ENCODE measurements at places on chromosomes 11 and 22. TPM values are rescaled to one million over a fixed set of nuclear protein-coding genes. Genes with fewer than 3 reads are reported as not detected.

GLYAT gene
- total RNA-seq: not detected

GRCh38 chr22:46073683-46074504 is 76.4 kb upstream of the PPARA start:
- H3K4me3 ChIP-seq: peak overlapping the region; percentile 98
- H3K4me1 ChIP-seq: peaks cover 8% of the 10 kb centered on the region
- H3K27me3 ChIP-seq: no peaks in the 10 kb centered on the region
- DNase-seq: peak; percentile 27

BATF2 gene
- total RNA-seq: 2.1 TPM

DNA sequence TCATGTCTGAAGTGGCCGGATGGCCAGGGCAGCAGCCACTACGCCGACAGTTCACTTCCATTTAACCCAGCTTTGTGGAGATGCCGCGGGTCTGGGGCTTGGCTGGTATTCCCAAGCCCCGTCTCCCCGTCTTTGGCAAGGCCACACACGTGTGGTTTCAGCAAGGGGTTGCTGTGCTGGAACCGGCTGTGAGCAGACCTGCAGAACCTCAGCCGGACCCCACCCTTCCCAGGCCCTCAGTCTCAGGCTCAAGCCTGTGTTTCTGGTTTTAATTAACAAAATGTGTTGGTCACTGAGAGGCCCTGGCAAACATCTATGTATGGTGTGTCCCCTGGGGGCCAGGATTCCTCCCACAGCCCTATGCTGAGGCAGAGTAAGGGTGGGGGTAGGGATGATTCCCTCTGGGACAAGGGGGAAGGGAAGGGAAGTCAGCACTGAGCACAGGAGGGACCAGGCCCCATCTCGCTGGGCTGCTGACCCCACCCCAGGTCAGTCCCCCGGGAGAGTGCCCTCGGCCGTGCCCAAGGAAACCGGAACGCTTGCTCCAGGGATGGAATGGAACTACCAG is 9.3 kb downstream of the OSBPL5 start:
- H3K36me3 ChIP-seq: peaks cover 5% of the 10 kb centered on the region
- H3K27ac ChIP-seq: peak overlapping the region; percentile 90
- DNase-seq: peak; percentile 40
- H3K4me1 ChIP-seq: peaks cover 51% of the 10 kb centered on the region
- H3K27me3 ChIP-seq: no peaks in the 10 kb centered on the region

GGT1 gene
- 2.0 TPM for total RNA-seq

DNA sequence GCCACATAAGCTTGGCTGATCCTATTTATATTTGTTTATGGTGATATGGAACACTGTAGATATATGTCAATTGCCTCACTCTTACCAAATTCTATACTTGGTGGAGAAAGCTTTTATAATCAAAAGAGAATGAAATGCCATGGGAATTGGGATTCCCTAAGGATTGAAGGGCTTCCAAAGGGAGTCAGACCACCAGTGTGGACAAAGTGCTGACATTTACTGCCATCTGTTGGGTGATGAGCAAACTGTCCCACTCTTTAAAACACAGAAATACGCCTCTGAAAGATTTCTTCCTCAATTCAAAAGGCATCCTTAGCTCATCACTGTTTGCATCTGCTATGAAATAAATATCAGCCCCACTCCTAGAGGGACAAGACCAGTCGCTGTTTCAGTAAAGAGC is 7.1 kb downstream of the SLC1A2 start:
- H3K36me3 ChIP-seq: no peaks in the 10 kb centered on the region
- H3K27ac ChIP-seq: no peak overlapping the region
- no peak overlapping the region for H3K4me3 ChIP-seq

GRCh38 chr11:111571829-111572501 is 30.3 kb upstream of the SIK2 start:
- H3K36me3 ChIP-seq: no peaks in the 10 kb centered on the region
- DNase-seq: peak; percentile 56
- no peak overlapping the region for H3K4me3 ChIP-seq
- no peak overlapping the region for H3K27ac ChIP-seq
- no peaks in the 10 kb centered on the region for H3K27me3 ChIP-seq
- peaks cover 19% of the 10 kb centered on the region for H3K4me1 ChIP-seq

OR8A1 gene
- total RNA-seq: not detected

DNA sequence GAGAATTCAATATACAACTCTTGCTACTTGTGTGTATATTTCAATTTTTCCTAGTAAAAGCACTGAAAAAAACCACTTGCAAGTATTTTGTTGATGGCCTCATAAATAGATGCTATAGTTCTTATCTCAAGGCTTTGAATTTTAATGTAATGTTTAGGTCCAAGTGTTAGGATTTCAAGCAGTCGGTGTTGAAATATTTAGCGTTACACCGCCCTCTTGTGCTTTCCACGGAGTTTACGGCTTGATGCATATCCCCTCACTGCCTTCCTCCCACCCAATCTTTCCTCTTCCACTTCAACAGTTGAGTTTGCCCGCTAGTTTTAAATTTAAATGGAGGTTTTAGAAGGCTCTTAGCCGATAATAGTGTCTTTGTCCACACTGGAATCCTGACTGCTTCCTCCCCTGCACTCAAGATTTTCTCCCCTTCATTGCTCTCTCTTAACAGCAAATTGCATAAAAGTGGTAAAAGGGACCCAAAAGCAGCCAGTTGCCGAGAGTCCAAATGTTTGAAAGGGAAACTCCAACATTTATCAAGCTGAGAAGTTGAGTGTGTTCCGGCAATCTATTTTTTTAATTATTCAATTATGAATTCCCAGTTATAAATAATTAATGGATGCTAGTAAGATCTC is 25.9 kb upstream of the HTATIP2 start:
- peaks cover 16% of the 10 kb centered on the region for H3K27me3 ChIP-seq
- H3K27ac ChIP-seq: no peak overlapping the region
- no peak overlapping the region for H3K4me3 ChIP-seq

- H3K4me3 ChIP-seq: no peak overlapping the region
- no peaks in the 10 kb centered on the region for H3K4me1 ChIP-seq
- H3K27me3 ChIP-seq: peaks cover 8% of the 10 kb centered on the region
- H3K27ac ChIP-seq: no peak overlapping the region
- DNase-seq: no peak
- no peaks in the 10 kb centered on the region for H3K36me3 ChIP-seq
These were observed 34.2 kb upstream of the CACNG2 start for GRCh38 chr22:36737776-36738175.

DNA sequence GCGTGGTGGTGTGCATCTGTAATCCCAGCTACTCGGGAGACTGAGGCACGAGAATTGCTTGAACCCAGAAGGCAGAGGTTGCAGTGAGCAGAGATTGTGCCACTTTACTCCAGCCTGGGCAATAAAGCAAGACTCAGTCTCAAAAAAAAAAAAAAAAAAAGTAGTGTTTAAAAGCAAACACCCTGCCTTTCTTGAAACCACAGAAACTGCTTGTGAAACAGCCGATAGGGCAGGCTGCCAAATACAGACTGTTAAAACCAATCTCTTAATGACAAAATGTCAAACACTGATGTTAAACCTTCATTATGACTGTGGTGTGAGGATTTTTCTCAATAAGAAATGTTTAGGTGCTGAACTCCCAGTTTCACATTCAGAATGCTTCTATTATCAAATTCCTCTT is 27.3 kb downstream of the MARK2 start:
- no peaks in the 10 kb centered on the region for H3K27me3 ChIP-seq
- DNase-seq: peak; percentile 62
- no peak overlapping the region for H3K27ac ChIP-seq
- no peaks in the 10 kb centered on the region for H3K36me3 ChIP-seq

GRCh38 chr11:76777305-76777704 is 5.9 kb upstream of the TSKU start:
- H3K27me3 ChIP-seq: peaks cover 39% of the 10 kb centered on the region
- H3K4me3 ChIP-seq: no peak overlapping the region
- no peak overlapping the region for H3K27ac ChIP-seq
- no peaks in the 10 kb centered on the region for H3K36me3 ChIP-seq
- DNase-seq: peak; percentile 74

- peaks cover 4% of the 10 kb centered on the region for H3K4me1 ChIP-seq
- H3K36me3 ChIP-seq: no peaks in the 10 kb centered on the region
- peak overlapping the region; percentile 90 for H3K4me3 ChIP-seq
- DNase-seq: peak; percentile 39
- no peaks in the 10 kb centered on the region for H3K27me3 ChIP-seq
These were observed 122.2 kb downstream of the APOL5 start for GRCh38 chr22:35839841-35840301.

ZFP91 gene
- 50.2 TPM for total RNA-seq

DNA sequence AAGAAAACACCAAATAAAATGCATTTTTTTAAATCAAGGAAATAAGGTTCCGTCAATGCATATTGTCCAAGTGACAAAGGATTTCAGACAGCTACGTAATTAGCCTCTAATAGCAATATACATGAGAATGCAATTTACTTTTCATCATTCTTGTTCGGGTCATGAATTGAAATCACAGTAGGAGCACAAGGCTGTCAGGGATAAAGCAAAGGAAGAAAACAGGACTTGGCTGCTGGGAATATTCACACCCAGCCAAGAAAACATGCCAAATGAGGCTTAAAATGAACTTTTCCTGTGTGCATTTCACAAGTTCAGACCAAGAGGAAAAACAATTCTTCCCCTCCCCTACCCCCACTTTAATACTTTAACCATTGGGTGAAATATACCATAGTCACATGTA is 188.6 kb downstream of the CWF19L2 start:
- no peak overlapping the region for H3K27ac ChIP-seq
- H3K27me3 ChIP-seq: no peaks in the 10 kb centered on the region
- no peaks in the 10 kb centered on the region for H3K4me1 ChIP-seq
- H3K36me3 ChIP-seq: no peaks in the 10 kb centered on the region

- H3K27me3 ChIP-seq: no peaks in the 10 kb centered on the region
- H3K27ac ChIP-seq: no peak overlapping the region
- H3K4me3 ChIP-seq: no peak overlapping the region
- H3K4me1 ChIP-seq: no peaks in the 10 kb centered on the region
- H3K36me3 ChIP-seq: no peaks in the 10 kb centered on the region
- DNase-seq: peak; percentile 76
These were observed 835.1 kb downstream of the NTM start for GRCh38 chr11:132205496-132205895.

DNA sequence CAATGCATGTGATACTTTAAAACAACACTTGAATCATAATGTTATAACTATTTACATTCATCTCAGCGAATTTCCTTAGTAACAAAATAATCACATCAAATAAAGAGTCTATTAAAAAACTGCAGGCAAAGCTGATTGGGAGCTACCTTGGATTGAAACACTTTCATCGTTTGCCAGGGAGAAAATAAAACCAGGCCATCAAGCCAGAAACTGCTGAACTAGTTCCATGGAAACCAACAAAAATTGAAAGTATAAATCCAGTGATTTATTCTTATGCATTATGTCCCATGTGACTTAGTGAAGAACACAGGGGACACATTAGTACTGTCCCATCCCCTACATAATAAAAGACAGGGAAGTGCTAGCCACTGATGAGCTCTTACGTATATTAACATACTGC is 21.7 kb downstream of the SLC35F2 start:
- no peaks in the 10 kb centered on the region for H3K36me3 ChIP-seq
- H3K4me1 ChIP-seq: peaks cover 5% of the 10 kb centered on the region
- H3K4me3 ChIP-seq: no peak overlapping the region
- H3K27me3 ChIP-seq: no peaks in the 10 kb centered on the region
- H3K27ac ChIP-seq: no peak overlapping the region

DNA sequence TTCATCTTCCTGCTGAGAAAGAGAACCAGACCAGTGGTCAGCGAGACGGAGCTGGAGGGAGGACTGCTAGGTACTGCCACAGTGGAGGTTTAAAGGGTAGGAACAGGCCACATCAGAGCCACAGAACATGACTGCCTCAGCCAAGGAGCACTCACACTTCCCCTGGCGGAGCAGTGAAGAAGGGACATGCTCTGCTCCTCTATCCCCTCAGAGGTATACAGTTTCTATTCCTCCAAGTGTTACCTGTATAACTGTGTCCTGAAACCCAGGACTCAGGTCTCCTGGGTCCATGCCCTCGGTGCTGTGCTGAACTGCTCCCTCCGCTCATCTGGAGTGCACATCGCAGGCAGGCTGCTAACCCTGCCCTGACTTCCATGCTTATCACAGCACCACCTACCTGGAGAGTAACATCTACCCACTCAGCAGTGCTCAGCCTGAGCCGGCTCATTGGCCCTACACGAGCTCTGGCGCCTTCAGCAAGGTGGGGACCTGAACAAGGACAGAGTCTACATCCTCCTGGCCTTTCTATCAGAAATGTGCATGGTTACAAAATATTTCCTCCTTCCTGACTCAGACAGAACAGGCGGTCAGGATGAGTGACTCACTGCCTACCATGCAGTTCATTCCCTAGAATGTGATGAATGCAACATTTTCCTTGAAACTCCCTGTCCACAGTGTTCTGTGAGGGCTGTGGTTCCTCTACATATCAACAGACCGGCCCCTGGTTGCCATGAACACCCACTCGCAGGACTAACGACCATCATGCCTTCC is 52.9 kb downstream of the C11orf58 start:
- H3K4me1 ChIP-seq: peaks cover 10% of the 10 kb centered on the region
- no peaks in the 10 kb centered on the region for H3K27me3 ChIP-seq
- peak overlapping the region; percentile 23 for H3K4me3 ChIP-seq
- peak; percentile 92 for DNase-seq

DNA sequence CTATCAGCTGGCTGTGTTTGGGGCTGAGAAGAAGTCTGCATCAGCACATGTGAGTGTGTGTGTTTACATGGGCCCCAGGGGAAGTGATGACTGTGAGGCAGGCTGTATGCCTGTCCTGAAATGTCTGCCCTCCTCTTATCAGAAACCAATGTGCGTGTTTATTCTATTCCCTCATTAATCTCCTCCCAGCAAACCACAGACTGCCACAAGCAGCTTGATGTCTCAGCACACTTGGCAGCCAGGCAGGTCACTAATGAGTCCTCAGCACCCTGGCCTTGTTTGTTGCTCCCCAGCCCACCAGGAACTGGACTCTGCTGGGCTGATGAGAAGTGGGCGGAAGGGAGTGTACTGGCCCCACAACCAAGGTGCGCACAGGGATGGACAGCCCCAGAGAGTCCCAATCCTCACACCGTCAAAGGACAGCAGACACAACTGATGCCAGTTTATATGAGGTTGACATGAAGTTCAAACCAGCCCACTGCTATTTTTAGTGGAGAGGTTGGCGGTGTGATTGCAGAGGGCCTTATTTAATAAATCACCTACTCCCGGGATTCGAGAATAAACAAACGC is 225.8 kb downstream of the ETS1 start:
- peaks cover 22% of the 10 kb centered on the region for H3K4me1 ChIP-seq
- peak; percentile 91 for DNase-seq
- no peak overlapping the region for H3K27ac ChIP-seq
- H3K27me3 ChIP-seq: no peaks in the 10 kb centered on the region
- no peak overlapping the region for H3K4me3 ChIP-seq
- H3K36me3 ChIP-seq: no peaks in the 10 kb centered on the region

TPBGL gene
- not detected for total RNA-seq

ZC3H12C gene
- 10.1 TPM for total RNA-seq

DNA sequence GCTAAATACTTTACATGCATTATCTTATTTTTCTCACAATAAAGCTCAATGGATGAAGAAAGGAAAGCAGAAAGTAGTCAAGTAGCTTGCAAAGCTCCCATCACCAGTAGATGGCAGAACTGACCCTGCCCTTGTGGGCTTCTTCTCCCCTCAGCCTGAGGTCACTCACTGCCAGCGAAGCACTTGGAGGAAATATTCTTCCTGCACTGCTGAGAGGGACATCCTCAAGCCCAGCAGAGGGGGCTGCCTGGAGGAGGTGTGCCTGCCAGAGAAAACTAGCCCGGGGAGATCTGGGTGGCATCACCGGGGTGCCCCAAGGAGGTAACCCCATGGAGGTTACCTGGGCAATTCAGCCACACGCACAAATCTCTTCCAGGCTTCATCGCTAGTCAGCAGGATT is 6.6 kb downstream of the APOL4 start:
- H3K4me1 ChIP-seq: peaks cover 9% of the 10 kb centered on the region
- H3K27me3 ChIP-seq: no peaks in the 10 kb centered on the region
- peak; percentile 65 for DNase-seq
- no peaks in the 10 kb centered on the region for H3K36me3 ChIP-seq

OR5AS1 gene
- total RNA-seq: not detected

Data from fibroblast of lung (primary cell).